ENCODE measurements at places on chromosomes 2 and 18. TPM values are rescaled to one million over a fixed set of nuclear protein-coding genes. Genes with fewer than 3 reads are reported as not detected.

GRCh38 chr2:84495539-84496146 lies 20.7 kb upstream of the DNAH6 start:
- DNase-seq = no peak

DNA sequence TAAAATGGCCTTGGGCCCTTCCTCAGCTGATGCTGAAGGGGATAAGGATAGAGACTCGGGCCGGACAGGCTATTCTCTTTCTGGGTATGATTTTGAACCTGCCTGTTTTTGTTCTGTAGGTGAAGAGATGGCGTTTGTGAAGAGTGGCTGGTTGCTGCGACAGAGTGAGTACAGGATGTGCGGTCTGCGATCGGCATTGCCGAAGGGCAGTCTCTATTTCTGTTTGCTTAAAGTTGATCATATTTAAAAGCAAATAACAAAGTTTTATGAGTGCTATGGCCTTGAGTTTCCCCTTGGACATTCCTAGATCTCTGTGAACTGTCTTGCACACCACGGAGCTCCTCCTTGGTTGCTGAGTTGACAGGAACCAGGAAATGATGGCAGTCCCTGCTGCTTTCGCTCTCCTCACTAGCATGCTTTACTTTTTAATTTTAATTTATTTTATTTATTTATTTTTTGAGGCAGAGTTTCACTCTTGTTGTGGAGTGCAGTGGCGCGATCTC lies 15.7 kb downstream of the PLEKHB2 start:
- DNase-seq = no peak

Gene FMNL2
- 69.5 TPM for total RNA-seq

Gene COL3A1
- total RNA-seq = 188 TPM

- no peak for DNase-seq
Observed at GRCh38 chr2:8957628-8958027, 45.9 kb downstream of the MBOAT2 start.

Gene VWC2L
- total RNA-seq = not detected

- DNase-seq = no peak
Observed at GRCh38 chr2:150887926-150888325, 373.7 kb downstream of the RBM43 start.
